ENCODE measurements at places on chromosomes 11 and 22.

DNA sequence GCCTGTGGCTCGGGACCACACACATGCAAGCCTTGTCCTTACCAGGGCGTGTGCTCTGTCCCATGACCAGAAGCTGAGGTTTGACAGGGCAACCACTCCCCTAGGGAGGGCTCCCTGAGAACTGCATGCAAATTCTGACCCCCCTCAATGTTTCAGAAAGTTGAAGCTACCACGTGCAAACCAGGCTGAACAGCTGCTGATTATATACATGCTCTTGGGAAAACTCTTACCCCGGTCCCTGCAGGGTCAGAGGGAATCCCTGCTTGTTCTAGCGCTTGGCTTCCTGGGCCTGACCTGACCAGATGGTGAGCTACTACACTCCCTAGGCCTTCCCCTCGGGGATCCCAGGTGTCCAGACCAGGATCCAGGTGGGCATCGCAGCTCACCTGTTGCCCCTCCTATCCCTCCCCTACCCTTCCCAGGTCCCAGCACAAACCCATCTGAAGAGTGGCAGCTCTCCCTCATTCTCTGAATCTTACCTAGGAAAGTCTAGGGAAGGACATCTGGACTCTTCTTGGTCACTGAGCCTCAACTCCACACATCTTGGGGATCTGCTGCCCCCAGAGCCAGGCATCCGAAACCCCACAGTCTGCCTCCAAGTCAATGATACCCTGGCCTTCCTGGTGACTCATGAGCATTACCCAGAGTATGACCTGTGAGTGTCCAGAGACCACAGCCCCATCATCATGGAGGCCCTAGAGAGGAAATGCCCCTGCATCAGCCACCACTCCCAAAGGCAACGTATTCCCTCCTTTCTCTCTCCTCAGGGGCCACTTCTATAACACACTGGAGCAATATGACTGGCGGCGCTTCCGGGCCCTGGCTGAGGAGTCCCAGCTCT, 61.5 kb downstream of the BTG4 start:
- DNase-seq: no peak

DNA sequence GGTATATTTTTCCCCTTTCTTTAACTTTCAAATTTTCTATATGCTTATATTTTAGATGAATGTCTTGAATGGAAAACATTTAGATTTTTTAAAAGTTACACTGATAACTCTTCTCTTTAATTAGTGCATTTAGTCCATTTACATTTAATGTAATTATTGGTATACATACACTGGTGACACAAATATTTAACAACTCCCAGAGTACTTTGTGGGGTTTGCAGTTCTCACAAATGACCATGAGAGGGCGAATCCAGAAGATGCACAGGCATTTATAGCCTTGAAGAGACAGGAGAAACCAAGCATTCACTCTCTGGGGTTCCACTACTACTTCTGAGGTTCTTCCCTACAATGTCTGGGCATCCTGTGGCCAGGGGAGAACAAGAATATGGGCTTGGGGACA, 125.1 kb downstream of the TIMP3 start:
- no peak for DNase-seq

GRCh38 chr11:2990617-2991451, 1.3 kb downstream of the NAP1L4 start:
- no peak for DNase-seq

GRCh38 chr11:86790867-86791849, 9.2 kb upstream of the PRSS23 start:
- DNase-seq: no peak

GRCh38 chr22:37940698-37941376, 12.6 kb downstream of the C22orf23 start:
- DNase-seq: no peak

GRCh38 chr11:121777056-121777455, 324.3 kb upstream of the SORL1-AS1 start:
- DNase-seq: no peak

- DNase-seq: no peak
Measured at GRCh38 chr22:36204632-36205015, 3.0 kb upstream of the APOL4 start.

DNA sequence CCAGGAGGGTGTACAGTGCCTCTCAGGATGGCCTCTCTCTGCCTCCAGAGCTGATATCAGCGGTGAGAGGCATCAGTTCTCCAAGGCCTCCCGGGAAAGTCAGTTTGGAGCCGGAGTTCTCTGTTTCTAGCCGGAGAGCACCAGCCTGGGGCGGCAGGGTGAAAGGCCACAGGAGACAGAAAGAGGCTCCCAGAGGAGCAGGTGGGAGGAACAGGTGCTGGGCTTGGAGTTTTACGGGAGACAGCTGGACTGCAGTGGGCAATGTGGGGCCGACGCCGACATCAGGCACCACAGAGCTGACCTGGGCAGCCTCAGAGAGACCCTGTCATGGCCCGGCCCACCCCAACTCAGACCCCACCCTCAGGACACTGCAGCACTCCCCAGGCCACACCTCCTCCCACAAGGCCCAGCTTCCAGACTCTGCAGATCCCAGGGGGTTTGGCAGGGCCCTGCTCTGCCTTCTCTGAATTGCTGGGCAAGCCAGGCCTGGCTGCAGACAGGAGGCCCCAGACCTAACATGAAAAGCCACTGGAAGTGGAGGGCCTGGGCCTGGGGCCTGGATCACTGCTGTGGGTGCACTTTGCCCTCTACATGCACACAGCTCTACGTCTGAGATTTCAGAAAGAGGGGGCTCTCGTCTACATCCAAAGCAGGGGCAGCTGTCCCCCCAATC, 885.6 kb downstream of the BRD1 start:
- DNase-seq: no peak

- DNase-seq: no peak
Measured at GRCh38 chr22:48301421-48301820, 1526.3 kb downstream of the BRD1 start.

DNA sequence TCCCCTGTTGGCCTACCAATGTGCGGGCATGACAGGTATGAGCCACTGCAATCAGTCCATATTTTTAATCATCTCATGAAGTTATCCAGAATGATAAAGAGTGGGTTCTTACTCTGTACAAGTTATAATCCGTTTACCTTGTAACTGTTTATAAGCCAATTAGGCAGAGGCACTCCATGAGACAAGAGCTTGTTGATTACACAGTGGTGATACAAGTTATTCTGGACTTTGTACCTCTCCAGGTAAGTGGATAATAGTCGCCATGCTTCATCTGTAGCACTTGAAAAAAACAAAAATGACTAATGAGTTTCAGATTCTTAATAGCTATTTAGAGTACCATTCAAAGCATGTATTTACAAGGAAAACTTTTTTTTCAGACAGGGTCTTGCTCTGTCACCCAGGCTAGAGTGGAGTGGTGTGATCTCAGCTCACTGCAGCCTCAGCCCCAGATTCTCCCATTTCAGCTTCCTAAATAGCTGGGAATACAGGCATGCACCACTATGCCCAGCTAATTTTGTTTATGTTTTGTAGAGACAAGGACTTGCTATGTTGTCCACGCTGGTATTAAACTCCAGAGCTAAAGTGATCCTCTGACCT, 17.7 kb upstream of the FNBP4 start:
- no peak for DNase-seq

DNA sequence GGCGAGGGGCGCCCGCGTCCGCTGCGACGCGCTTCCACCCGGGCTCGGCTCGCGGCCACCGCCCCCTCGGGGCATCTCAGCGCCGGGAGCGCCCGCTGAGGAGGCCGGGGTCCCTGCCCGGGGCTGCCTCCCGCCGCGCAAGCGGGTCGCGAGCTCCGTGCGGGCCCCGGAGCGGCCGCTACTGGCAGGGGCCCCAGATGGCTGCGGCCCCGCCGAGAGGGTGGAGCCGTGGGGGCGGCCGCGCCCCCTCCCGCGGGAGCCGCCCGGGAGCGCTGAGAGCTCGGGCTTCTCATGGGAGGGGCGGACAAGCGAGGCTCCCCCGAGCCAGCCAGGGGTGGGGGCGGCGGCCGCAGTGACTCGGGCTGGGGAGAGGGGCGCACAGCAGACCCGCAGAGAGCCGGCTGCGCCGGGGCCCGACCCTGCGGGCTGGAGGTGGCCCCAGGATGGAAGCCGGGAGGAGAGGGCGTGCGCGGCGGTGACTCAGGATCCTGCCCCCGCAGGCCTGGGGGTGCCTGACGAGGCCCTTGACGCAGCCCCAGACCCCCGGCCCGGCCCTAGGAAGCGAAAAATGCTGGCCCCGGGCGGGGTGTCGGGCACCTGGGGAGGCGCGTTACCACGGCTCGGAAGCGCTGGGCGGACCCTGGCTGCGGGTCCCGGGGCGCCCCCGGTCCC, 603 bp upstream of the ZFTA start:
- no peak for DNase-seq

DNA sequence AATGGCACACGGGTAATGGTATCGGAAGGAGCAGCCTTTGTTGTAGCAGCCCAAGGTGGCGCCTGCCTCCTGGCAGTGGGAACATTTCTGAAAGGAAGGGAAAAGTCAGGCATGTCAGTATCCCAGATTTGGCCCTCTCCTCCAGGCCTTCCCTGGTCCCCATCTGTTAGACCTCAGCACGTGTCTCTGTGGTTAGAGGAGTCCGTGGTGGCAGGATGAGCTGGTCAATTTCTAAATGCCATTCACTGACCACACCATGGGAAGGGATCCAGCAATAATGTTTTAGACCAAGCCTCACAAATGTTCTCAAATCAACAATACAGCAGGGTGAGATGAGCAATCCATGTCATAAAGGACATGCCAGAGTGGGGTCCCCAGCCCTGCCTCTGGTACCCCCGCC, 49.0 kb upstream of the CYP2D6 start:
- DNase-seq: no peak

DNA sequence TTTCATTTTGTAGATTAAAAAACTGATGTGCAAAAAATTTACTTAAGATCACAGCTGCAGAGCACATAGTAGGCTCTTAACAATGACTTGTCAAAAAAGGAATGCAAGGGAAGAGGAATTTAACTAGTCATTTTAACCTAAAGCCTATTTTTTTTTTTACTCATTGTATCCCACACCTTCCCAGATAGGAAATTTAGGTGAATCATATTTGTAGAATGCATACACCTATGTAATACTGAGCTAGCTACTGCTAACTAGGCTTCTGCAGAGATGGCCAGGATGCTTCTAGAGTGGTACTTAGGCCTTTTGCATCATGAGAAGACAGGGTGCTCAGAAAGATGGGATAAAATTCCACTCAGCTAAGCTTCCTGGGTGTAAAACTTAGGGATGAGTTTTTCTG, 387.3 kb downstream of the AASDHPPT start:
- no peak for DNase-seq

GRCh38 chr11:113670149-113670830, 35.8 kb downstream of the TMPRSS5 start:
- DNase-seq: no peak

- DNase-seq: no peak
Measured at GRCh38 chr22:46925818-46926217, 163.4 kb downstream of the TBC1D22A start.

DNA sequence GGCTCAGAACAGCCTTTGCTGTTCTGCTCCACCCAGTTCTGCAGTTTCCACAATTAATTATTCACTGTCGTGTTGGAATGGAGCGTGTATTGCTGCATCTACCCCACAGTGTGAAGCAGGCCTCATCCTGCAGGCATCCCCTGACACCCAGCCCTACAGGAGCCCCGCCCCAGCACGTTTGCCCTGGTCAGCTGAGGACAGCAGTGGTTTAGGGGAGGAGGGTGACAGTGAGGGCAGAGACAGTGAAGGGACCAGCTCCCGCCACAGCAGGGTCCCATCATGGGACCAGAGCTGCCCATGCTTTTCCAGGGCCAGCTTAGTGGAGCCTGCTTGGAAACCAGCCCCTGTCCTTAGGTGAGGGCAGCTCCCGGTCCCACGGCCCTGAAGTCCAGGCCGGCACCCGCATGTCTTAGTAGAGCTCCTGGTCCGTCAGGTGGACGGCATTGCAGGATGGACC, 273.0 kb downstream of the TBC1D22A start:
- DNase-seq: no peak

GRCh38 chr11:11416502-11416901, 63.5 kb upstream of the CSNK2A3 start:
- no peak for DNase-seq

DNA sequence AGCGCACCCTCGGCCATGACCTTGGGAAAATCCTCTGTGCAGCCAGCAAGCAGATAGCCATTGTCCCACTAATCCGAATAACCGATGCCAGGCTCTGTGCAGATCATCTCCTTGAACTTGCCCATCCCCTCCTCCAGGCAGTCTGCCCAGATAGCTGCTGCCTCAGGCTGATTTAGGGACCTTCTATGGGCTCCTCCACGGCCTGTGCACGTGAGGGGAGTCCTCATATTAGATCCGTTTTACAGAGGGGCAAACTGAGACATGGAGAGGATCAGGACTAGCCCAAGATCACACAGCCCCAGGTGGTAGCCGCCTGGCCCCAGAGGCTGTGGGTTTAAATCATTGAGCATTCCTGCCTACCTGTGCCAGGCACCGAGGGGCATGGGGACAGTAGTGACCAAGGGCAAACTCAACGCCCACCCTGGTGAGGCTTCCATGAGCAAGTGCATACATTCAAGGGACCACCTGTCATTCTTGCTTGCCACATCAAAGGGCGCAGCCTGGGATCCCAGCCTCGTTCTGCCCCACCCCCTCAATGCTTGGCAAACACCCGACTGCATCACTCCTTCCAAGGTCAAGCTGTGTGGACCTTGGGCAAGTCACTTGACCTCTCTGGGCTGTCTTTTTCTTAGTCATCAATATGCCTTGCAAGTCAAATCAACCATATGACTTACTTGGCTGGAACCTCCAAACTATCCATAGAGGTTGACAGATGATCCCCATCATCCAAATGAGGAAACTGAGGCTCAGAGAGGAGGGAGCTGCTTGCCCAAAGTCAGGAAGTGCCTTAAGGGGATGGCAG, 131.6 kb downstream of the MN1 start:
- no peak for DNase-seq

- DNase-seq: no peak
Measured at GRCh38 chr11:120239713-120240640, at the start of gene POU2F3. POU2F3 (plus strand) TSS chr11:120240140; CDS start chr11:120240344, 204 bp downstream.

GRCh38 chr22:27614006-27614649, 187.4 kb downstream of the MN1 start:
- DNase-seq: no peak

DNA sequence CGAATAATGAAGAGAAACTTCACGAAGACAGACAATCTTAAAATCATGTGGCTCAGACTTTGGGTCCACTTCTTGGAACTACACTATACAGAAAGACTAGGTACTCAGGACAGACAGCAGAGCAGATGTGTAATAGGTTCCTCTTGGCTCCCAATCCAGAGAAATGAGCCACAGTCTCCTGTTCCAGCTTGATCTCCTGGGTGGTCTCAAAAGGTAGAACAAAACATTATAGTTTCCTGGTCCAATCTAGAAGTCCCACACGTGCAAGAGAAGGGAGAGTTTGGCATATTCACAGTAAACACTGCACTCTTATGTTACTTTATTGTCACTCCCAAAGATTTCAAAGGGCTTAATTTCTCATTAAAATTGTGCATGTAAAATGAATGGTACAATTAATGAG, 134.5 kb upstream of the FIBIN start:
- no peak for DNase-seq

GRCh38 chr11:129115652-129116586, 76.2 kb downstream of the ARHGAP32 start:
- no peak for DNase-seq

DNA sequence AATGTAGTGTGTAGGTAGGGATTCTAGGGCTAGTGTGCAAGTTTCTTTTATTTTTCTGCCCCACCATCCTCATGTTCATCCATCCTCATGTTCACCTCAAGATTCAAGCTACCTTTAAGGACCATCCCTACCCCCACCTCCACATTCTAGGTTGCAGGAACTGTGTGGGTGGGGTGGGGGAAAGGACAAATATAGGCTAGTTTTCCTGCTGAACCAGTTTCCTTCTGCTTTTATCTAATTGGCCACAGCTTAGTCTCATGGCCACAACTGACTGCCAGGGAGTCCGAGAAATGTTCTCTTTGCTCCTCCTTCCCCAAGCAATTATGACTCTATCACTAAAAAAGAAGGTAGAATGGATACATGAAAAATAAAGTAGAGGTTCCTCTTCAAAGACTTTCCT, 179.0 kb upstream of the LARGE1 start:
- no peak for DNase-seq

Measured in stimulated activated CD8-positive, alpha-beta memory T cell treated with anti-CD3 and anti-CD28 coated beads, Interleukin-7, amount 100 ng/mL, for 24 hours (primary cell).